ENCODE measurements at places on chromosomes 2 and 18. TPM values are rescaled to one million over a fixed set of nuclear protein-coding genes. Genes with fewer than 3 reads are reported as not detected.

Gene MAPRE2
- total RNA-seq: 14.1 TPM

- no peak for DNase-seq
- H3K4me1 ChIP-seq: peaks cover 13% of the 10 kb centered on the region
- H3K27me3 ChIP-seq: no peaks in the 10 kb centered on the region
- H3K4me3 ChIP-seq: no peak overlapping the region
Measured at GRCh38 chr2:54041135-54041534, 70.3 kb upstream of the PSME4 start.

Gene G6PC2
- total RNA-seq: not detected

DNA sequence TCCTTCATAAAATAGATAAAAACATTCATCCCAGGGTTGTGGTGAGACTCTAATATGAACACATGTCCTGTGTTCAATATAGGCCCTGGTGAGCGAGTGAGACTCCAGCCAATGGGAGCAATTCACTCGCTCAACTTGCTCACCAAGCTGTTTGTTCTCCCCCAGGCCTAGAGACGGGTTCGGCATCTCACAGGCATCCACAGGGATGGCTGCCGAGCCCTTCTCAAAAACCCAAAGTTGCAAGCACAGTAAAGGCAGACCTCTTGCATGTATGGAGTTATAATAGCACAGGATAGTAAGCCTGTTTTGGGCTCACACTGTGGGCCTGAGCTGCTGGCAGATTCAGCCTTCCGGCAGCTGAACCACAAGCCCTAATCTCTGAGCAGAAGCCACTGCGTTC is 15.7 kb downstream of the PARD6G start:
- no peak overlapping the region for H3K4me3 ChIP-seq
- no peaks in the 10 kb centered on the region for H3K36me3 ChIP-seq
- H3K27ac ChIP-seq: no peak overlapping the region
- no peaks in the 10 kb centered on the region for H3K4me1 ChIP-seq
- DNase-seq: no peak

DNA sequence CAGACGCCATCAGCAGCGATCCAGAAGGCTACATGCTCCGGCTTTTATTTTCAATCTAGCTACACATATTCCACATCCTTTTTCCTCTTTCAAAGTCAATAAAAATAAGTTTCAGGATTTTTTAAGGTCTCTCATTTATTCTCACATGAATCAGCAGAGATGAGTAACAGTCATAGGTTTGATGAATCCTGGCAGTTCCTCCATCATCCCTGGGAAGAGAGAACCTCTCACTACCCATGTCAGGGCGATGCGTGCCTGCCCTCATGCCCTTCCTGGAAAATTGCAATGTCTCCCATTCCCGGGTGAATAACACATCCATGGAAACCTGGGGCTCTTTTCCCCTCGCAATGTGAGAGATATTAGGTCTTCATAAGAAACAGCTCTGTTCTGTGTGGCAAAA is 301.1 kb upstream of the SMIM21 start:
- no peak overlapping the region for H3K4me3 ChIP-seq
- no peak for DNase-seq
- H3K27me3 ChIP-seq: peaks cover 23% of the 10 kb centered on the region
- H3K27ac ChIP-seq: no peak overlapping the region
- H3K36me3 ChIP-seq: no peaks in the 10 kb centered on the region

Gene COL4A4
- total RNA-seq: 0.13 TPM

DNA sequence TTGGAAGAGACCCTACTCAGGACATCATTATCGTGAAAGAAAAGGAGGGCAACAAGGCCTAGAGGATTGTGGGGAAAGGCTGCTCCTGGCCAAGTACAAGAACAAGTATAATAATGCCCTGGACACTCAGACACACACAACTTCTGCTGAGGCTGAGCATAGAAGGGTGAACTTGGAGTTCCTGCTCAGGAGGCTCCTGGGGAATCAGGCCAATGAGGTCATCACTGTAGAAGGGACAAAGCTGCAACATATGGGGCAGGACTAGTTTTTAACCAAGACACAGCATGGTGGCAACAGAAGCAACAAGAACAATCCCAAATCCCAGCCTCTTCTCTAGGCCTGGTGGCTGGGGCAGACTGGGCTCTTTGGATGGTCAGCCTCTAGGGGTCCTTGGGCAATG is 102.6 kb downstream of the POLR1A start:
- no peak overlapping the region for H3K27ac ChIP-seq
- DNase-seq: no peak
- H3K36me3 ChIP-seq: no peaks in the 10 kb centered on the region
- no peaks in the 10 kb centered on the region for H3K4me1 ChIP-seq
- no peaks in the 10 kb centered on the region for H3K27me3 ChIP-seq

Gene CACNB4
- 1.7 TPM for total RNA-seq

GRCh38 chr18:31057051-31057450 is 14.5 kb upstream of the DSC3 start:
- no peaks in the 10 kb centered on the region for H3K4me1 ChIP-seq
- H3K4me3 ChIP-seq: no peak overlapping the region
- no peaks in the 10 kb centered on the region for H3K36me3 ChIP-seq
- no peak for DNase-seq
- H3K27ac ChIP-seq: no peak overlapping the region
- H3K27me3 ChIP-seq: no peaks in the 10 kb centered on the region

DNA sequence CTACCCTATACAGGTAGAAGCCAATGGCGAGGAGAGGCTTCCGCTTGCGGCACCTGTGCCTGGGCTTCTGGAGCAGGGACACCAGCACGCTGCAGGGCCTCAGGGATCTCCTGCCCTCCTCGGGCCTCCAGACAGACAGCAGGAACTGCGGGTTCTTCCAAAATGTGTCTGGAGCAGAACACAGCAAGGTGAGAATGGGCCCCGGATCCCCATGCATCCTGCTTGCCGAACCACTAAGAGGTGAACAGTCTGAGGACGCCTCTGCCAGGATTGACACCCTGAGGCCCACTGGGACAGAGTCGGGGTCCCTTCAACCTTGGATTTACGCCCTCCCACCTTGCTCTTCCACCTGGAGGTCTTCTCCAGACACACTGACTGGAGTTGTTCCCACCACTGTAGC is 25.4 kb downstream of the CAPN14 start:
- H3K4me1 ChIP-seq: no peaks in the 10 kb centered on the region
- no peak for DNase-seq
- no peak overlapping the region for H3K27ac ChIP-seq
- H3K27me3 ChIP-seq: peaks cover 4% of the 10 kb centered on the region
- no peaks in the 10 kb centered on the region for H3K36me3 ChIP-seq
- no peak overlapping the region for H3K4me3 ChIP-seq

Gene CFAP53
- total RNA-seq: 0.23 TPM

GRCh38 chr2:137302957-137303356 is 537.6 kb downstream of the THSD7B start:
- H3K4me3 ChIP-seq: no peak overlapping the region
- H3K36me3 ChIP-seq: no peaks in the 10 kb centered on the region
- H3K27me3 ChIP-seq: no peaks in the 10 kb centered on the region
- no peak overlapping the region for H3K27ac ChIP-seq

Gene ZDBF2
- total RNA-seq: 4.2 TPM

DNA sequence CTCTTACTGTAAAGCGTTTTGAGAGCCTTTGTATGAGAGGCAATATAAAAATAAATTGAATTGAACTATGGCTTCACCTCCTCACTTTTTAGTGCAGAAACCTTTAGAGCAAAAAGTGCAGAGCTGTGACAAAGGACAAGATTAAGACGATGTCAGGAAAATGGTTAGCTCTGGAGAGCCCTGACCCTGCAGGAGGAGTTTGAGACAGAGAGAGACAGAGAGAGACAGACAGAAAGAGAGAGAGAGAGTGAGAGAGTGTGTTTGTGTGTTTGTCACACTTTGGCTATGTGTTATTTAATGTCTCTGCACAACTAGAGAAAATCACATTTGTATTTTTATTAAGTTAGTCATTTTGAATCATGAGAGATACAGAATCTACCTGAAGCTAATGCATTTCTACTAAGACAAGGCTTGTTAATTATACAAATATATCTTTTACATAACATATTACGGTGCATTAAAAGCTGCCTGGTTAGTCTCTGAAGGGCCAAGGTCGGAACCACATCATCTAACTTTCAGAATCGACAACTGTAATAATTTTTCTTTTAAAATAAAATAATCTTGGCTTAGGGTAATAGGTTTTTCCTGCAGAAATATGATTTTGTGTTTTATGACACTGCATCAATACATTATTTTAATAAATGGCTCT is 423.5 kb upstream of the ZEB2 start:
- H3K27me3 ChIP-seq: no peaks in the 10 kb centered on the region
- no peaks in the 10 kb centered on the region for H3K4me1 ChIP-seq
- no peak overlapping the region for H3K4me3 ChIP-seq
- DNase-seq: no peak

DNA sequence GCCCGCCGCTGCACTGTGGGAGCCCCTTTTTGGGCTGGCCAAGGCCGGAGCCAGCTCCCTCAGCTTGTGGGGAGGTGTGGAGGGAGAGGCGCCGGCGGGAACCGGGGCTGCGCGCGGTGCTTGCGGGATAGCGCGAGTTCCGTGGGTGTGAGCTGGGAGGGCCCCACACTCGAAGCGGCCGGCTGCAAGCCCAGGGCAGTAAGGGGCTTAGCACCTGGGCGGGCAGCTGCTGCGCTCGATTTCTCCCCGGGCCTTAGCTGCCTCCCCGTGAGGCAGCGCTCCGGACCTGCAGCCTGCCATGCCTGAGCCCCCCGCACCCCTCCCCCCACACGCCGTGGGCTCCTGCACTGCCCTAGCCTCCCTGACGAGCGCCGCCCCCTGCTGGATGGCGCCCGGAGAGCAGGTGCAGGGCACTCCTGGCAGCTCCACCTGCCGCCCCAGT is 124.4 kb downstream of the CCDC178 start:
- H3K4me1 ChIP-seq: no peaks in the 10 kb centered on the region
- DNase-seq: no peak
- no peak overlapping the region for H3K27ac ChIP-seq
- no peaks in the 10 kb centered on the region for H3K36me3 ChIP-seq
- H3K4me3 ChIP-seq: no peak overlapping the region

Gene MYL12B
- total RNA-seq: 420 TPM

Gene GTF2A1L
- total RNA-seq: not detected

DNA sequence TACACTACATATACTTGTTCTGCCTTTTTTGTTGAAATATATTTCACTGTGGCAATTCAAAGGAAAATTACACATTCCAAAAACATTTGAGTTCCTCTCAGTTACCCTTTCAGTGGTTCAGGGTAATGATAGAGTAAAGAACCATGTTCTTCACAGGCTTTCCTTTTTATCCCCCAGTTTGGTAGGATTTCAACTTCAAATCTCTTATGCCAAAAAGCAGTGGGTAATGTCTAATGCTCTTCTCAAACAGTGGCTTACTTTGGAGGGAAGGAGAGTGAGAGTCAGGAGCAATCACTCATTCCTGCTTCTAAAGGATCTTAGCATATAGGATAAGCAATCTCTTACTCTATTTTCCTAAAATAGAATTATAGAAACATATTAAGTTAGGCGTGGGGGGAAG is 290.6 kb downstream of the ZEB2 start:
- H3K27me3 ChIP-seq: no peaks in the 10 kb centered on the region
- H3K27ac ChIP-seq: no peak overlapping the region
- DNase-seq: no peak
- no peaks in the 10 kb centered on the region for H3K4me1 ChIP-seq
- no peak overlapping the region for H3K4me3 ChIP-seq

- peaks cover 12% of the 10 kb centered on the region for H3K36me3 ChIP-seq
- no peak overlapping the region for H3K4me3 ChIP-seq
- no peak for DNase-seq
- H3K27me3 ChIP-seq: no peaks in the 10 kb centered on the region
Measured at GRCh38 chr2:218265626-218266025, 4.3 kb downstream of the AAMP start.

DNA sequence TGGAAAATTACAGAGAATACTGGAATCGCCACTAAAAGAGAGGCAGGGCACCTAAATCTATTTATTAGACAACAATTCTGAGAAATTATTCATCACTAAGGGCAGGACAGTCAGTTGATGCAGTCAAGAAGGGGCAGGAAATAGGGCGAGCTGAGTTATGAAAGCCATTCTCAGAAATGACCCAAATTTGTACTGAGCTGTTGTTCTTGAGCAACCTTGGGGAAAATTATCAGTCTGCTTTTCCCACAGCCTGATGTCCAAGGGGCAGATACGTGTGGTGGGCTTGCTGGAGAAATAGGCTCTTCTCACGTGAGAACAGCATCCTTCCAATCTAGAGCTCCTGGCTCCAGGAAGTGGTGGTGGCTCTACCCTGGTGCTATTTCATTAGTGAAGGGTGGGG is 38.6 kb downstream of the STON1 start:
- no peak for DNase-seq
- H3K4me3 ChIP-seq: no peak overlapping the region
- no peak overlapping the region for H3K27ac ChIP-seq
- H3K27me3 ChIP-seq: 0 out of 2 replicates have a peak, but pooled peaks cover 2% of the 10 kb centered on the region
- no peaks in the 10 kb centered on the region for H3K36me3 ChIP-seq

- no peaks in the 10 kb centered on the region for H3K27me3 ChIP-seq
- H3K27ac ChIP-seq: no peak overlapping the region
- no peak overlapping the region for H3K4me3 ChIP-seq
Measured at GRCh38 chr2:210842896-210843295, 286.5 kb downstream of the CPS1 start.

Gene INO80D
- 17.9 TPM for total RNA-seq

DNA sequence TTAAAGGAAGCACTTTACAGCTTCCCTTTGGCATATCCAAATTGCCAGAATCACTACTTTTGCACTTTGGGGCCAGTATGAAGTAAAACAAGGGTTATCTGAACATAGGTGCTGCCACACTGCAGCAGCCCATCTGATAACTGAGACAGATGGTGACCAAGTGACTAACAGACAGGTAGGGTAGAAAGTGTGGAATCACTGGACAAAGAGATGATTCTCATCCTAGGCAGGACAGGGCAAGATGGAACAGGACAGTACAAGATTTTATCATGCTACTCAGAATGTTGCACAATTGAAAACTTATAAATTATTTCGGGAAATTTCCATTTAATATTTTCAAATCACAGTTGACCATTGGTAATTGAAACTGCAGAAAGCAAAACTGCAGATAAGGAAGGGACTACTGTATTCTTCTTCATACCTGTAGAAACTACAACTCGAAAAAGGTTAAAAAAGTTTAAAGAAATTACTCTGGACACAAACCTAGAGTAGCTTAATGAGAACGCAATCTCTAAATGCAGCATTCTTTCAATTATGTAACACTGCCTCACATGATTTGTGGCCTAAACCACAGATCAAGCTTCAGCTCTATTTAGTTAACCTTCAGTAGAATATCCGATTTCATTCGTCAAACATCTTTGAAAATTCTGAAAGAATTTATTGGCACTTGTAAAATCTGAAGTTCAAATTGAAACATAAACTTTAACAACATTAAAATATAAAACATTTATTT is 31.4 kb downstream of the HEATR5B start:
- no peak for DNase-seq
- no peaks in the 10 kb centered on the region for H3K4me1 ChIP-seq
- no peak overlapping the region for H3K27ac ChIP-seq
- peaks cover 20% of the 10 kb centered on the region for H3K36me3 ChIP-seq
- H3K4me3 ChIP-seq: no peak overlapping the region
